Bronchial epithelial cell (primary cell): ENCODE measurements at places on chromosomes 6 and 20.

DNA sequence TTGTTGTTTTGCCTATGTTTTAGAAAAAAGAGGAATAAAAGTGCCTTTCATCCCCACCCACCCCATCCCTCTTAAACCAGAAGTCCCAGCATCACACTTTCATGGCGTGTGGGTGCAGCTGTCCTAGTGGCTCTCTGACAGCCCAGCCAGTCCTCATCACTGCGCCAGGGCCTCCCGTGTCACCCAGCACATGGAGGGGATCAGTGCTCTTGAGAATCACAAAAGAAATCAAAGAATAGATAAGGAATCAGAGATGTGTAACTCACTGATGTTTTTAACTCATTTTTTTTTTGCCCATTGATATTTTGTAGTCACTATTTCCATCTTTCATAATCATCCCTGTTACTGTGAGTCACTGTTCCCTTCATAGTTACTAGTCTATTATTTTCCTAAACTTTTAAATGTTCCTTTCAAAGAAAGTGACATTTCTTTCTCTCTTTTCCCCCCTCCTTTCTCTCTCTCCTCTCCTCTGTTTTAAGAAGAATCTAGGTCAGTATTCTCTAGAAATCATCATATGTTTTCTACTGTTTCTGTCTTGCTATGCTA lies 78.6 kb downstream of the AIG1 start:
- DNase-seq, result peak; percentile 22

DNA sequence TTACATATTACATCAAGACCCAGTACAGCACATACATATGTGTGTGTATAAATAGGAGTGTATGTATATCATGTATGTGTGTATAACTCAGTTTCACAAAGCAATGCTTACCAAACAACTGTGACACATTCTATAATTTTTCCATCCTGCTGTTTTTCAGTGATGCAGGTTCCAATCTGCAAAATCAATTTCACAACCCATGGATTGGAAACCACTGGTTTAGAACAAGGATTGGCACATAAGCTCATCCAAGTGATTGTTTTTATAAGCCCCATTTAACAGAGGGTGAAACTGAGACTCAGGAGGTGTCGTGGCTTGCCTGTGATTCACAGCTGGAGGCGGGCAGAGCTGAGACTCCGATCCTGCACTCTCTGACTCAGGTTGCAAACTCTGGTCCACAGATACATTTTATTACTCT lies 158.2 kb downstream of the ZMYND8 start:
- DNase-seq, result peak; percentile 54

GRCh38 chr6:43915986-43916923 lies 146.2 kb downstream of the VEGFA start:
- DNase-seq, result no peak

DNA sequence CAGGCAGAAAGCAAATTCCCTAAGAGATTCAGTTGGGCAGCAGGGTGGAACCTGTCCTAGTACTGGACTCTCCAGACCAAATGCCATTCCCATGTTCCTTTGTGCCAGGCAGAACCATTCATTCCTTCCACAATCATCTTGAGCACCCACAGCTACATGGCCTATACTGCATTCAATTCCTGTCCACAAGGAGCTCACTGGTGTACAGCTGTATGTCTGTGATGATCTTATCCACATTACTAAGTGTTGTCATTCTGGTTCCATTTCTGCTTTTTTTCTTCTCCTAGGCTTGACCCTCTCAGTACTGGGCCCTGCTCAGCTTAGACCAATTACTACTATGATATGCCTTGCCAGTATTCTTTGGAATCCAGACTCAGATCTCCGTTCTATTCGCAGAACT lies 27.5 kb downstream of the MAN1A1 start:
- DNase-seq, result no peak

DNA sequence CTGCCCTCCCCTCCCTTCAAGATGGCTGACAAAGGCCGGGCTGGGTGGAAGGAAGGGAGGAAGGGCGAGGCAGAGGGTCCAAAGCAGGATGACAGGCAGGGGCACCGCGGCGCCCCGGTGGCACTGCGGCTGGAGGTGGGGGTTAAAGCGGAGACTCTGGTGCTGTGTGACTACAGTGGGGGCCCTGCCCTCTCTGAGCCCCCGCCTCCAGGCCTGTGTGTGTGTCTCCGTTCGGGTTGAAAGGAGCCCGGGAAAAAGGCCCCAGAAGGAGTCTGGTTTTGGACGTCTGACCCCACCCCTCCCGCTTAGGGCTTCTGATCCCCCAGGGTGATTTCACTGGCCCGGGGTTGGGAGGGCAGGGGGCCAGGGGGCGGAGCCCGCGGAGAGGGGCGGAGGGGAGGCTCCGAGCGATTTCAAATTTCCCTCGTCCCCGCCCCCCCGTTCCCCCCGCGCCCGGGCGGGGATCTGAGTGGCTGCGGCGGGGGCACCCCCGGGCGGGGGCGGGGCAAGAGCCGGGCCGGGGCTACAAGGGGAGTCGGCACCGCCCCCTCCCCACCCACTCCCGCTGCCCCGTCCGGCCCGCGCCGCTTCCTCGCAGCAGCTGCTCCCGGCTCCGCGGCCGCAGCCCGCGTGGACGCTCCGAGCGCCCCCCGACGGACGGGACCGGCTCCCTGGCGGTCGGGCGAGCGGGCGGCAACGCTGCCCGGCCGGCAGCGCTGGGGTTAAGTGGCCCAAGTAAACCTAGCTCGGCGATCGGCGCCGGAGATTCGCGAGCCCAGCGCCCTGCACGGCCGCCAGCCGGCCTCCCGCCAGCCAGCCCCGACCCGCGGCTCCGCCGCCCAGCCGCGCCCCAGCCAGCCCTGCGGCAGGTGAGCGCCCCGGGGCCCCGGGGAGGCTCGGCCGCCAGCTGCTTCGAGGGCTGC lies at the start of gene DNMT3B:
Gene DNMT3B (plus strand): TSS at position 555 of the 923 bp plus-strand sequence. CDS start 17,939 bp downstream, outside the sequence.
- DNase-seq, result no peak

DNA sequence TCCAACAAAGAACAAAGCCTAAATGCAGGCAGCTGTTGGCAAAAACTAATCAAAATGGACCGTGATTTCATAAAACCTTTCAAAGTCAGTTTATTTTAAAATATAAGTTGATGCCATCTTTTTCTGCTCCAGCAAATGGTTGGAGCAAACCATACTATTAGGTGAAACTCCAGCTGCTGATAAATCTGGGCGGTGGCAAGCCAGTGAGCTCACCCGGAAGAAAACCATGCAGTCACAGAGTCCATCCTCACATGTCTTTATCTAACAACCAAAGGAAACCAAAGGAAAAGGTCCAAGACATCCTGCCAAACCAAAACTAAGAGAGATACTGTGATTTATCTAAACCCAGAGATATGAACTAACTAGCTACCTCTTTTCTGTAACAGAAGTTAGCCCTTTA lies 72.6 kb downstream of the HIVEP2 start:
- DNase-seq, result no peak

DNA sequence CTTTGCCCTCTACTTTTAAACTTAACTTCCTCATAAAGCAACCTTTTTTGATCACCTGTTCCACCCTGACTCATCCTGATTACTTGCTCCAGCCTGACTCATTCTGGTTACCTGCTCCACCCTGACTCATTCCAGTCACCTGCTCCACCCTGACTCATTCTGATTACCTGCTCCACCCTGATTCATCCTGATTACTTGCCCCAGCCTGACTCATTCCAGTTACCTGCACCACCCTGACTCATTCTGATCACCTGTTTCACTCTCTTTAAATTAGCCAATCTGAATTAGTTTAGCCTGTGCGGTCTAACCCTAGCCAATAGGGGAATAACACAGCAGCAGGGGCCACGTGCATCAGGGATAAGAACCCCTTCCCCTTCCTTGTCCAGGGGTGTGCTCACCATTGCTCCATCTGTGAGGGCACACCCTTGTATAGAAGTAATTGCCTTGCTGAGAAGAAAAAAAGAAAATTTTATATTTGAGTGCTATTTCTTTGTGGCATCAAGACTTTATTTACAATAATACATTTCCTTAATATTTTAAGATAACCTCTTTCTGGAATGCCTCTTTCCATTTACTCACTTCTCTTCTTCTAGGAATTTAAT lies 17.9 kb downstream of the HLA-G start:
- peak; percentile 95 for DNase-seq

GRCh38 chr20:48667481-48667880 lies 160.3 kb downstream of the PREX1 start:
- DNase-seq, result no peak

DNA sequence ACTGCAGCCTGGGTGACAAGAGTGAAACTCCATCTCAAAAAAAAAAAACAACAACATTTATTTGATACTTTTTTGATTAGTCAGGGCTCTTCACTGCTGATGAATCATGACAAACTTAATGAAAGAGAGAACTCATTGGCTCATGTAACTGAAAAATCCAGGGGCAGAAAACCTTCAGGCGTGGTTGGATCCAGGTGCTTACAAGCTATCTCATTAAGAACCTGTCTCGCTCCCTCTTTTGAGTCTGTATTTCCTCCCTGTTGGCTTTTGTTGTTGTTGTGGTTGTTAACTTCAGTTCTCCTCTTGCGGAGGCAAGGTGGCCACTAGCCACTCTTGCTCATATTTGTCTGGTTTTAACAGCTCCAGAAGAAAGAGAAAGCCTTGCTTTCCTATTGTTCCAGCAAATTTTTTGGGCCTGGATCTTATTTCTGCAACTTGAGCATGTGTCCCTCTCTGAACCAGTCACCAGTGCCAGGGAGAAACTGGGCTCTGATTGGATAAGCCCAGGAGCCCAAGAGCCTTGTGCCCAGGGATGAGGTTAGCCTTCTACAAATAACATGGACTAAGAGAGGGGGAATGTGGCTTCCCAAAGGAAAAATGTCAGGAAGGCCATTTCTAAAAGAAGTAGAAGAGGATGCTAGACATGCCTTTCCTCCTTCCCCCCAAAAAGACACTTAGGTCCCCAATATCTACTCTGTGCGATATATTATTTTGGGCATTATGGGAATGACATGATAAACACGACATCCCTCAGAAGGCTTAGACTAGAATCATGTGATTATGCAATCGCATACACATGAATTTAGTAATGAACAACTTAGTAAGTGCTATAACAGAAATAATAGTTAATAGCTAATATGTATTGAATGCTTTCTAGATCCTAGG lies 64.5 kb downstream of the PHACTR2 start:
- DNase-seq, result peak; percentile 29

DNA sequence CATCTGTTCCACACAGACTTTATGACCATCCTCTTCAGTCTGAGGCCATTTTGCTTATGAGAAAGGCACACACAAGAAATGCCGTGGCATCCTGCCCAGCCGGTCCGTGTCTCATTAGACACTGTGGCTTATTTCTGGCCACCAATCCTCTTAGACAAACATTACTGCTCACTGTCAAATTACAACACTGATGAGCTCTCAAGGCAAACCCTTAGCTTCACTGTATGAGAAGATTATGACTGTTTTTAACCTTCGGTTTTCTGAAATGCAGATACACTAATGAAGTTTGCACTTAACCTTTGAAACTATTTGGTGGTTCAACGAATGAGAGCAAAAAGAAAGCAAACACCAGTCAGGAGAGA lies 50.5 kb upstream of the DST start:
- peak; percentile 84 for DNase-seq

GRCh38 chr20:33767777-33768138 lies 36.0 kb downstream of the ZNF341 start:
- DNase-seq, result no peak

- DNase-seq, result peak; percentile 47
These were observed 121.1 kb downstream of the CDC5L start for GRCh38 chr6:44508646-44509045.

DNA sequence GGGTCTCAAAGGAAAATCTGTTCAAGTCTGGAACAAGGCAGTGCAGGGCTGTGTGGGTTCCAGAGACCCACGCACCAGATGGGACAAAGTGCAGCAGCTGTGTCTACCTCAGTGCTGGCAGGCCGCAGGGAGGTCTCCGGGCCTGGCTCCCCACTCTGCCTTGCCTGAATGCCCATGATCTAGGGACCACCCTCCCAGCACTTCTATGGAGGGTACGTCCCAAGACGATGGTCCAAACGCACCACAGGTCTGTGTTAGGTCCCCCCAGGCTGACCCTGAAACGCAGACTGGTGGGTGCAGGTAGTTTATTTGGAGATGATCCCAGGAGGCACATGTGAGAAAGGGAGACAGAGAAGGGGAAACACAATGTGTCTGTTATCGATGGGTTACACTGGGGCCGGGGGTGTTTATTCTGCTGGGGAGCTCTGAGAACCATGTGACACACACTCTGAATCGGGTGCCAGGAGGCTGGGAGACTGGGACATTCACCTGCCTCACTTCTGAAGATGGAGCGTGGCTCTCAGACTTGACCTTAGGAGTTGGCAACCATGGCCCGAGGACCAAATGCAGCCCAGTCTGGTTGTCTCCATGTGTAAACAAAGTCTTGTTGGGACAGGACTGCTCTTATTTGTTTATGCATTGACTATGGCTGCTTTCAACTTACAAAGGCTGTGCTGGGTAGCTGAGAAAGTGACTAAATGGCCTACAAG lies 21.7 kb downstream of the CST9L start:
- DNase-seq, result peak; percentile 63

DNA sequence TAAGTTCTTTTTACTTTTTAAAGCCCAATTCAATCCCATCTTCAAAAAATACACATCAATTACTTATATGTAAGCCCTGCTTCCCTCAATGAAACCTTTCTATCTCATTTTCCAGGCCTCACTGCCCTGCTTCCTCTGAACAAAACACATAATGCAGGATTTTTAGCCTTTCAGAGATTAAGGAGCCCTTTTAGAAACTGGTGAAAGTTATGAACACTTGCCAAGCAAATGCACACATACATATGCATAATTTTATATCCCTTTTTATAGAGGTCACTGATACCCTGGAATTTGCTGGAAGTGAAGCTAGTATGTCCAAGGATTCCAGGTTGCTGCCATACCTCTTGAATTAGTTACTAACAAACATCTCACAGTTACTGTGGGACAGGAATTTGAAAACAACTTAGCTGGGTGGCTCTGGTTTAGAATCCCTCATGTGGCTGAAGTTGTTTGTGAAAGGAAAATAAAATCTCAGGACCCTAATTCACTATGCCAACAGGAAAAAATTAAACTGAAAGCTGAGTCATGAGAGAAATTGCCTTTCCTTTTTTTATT lies 75.8 kb downstream of the UBE3D start:
- DNase-seq, result no peak

- DNase-seq, result no peak
These were observed 34.1 kb downstream of the DACT2 start for GRCh38 chr6:168285456-168285855.

- DNase-seq, result no peak
These were observed 19.6 kb downstream of the ECI2 start for GRCh38 chr6:4115741-4116140.

DNA sequence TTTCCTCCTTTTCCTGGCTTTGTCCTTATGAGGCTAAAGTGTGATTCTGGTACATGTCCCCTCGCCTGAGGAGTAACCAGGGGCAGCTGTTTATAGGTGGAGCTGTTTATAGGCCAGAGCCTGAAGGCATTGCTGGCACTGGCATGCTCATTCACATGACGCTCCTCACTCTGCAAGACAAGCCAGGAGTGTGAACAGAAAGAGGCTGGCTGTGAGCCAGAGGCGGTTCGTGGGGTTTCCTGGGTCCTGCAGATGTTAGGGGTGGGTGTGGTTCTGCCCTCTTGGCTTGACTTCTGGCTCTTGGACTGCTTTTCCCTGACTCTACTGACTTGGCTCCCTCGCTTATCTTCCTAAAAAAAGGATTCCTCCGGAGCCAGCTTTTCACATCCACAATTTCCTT lies 12.8 kb upstream of the MDFI start:
- DNase-seq, result peak; percentile 77

- DNase-seq, result no peak
These were observed 170.3 kb upstream of the FLRT3 start for GRCh38 chr20:14507711-14508110.
